Mesothelial cell of epicardium (in vitro differentiated cells): ENCODE measurements at places on chromosomes 7 and 10. TPM values are rescaled to one million over a fixed set of nuclear protein-coding genes. Genes with fewer than 3 reads are reported as not detected.

DNA sequence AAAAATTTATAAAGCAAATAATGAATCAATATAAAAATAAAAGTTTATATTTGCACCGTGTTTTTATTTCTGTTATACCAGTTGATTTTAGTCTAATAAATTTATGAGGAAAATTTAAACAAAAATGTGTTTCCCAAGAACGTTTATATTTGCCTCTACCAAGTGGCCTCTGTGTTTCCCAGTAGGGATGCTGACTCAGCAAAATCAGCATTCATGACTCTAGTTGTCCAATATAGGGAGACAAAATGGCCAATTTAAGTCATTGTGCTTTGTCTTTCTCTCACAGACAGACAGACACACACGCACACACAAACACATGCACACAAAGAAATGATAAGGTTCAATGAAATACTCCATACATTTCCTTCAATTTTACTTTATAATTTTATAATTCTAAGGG is 942.5 kb upstream of the ZWINT start:
- H3K36me3 ChIP-seq: no peaks in the 10 kb centered on the region
- no peak for DNase-seq
- no peaks in the 10 kb centered on the region for H3K27me3 ChIP-seq
- no peak overlapping the region for H3K4me3 ChIP-seq
- no peak overlapping the region for H3K27ac ChIP-seq

DNA sequence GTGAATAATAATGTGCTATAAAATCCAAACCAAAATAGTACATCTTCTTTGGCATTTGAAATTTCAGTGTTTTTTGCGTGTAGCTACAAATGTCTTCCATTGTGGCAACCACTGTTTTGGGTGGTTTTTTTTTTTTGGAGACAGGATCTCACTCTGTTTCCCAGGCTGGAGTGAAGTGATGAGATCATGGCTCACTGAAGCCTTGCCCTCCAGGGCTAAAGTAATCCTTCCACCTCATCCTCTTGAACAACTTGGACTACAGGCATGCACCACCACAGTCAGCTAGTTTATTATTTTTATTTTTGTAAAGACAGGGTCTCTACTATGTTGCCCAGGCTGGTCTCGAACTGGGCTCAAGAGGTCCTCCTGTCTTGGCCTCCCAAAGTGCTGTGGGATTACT is 455.1 kb downstream of the AUTS2 start:
- peaks cover 21% of the 10 kb centered on the region for H3K4me1 ChIP-seq
- H3K4me3 ChIP-seq: no peak overlapping the region
- H3K27me3 ChIP-seq: no peaks in the 10 kb centered on the region
- no peaks in the 10 kb centered on the region for H3K36me3 ChIP-seq
- H3K27ac ChIP-seq: no peak overlapping the region
- no peak for DNase-seq

- no peak overlapping the region for H3K27ac ChIP-seq
- no peaks in the 10 kb centered on the region for H3K4me1 ChIP-seq
- peaks cover 14% of the 10 kb centered on the region for H3K36me3 ChIP-seq
- H3K27me3 ChIP-seq: no peaks in the 10 kb centered on the region
Observed at GRCh38 chr7:129452589-129453231, 18.5 kb downstream of the STRIP2 start.

Gene PIK3CG
- total RNA-seq: 0.07 to 0.11 TPM (median 0.09 TPM) in 3 replicates

Gene ANKRD30A
- not detected in 3 replicates for total RNA-seq

DNA sequence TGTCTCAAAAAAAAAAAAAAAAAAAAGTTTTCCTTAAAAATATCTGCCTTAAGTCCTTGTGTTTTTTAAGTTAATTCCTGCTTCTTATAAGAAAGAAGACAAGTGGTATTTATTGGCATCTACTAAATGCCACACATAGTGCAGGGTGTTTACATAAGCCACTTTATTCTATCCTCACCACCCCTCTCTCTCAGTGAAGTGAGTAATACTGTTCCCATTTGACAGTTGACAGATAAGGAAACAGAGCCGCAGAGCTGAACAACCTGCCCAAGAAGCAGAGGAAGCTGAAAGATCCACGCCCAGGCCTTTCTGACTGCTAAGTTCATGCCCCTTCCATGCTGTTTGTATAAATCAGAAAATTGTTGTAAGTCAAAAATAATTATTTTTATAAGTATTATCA is 54.1 kb downstream of the ABLIM1 start:
- peaks cover 16% of the 10 kb centered on the region for H3K4me1 ChIP-seq
- peaks cover 3% of the 10 kb centered on the region for H3K36me3 ChIP-seq
- H3K27me3 ChIP-seq: no peaks in the 10 kb centered on the region
- no peak overlapping the region for H3K27ac ChIP-seq
- no peak overlapping the region for H3K4me3 ChIP-seq

GRCh38 chr7:140867467-140868462 is 57.0 kb downstream of the BRAF start:
- no peak for DNase-seq
- no peaks in the 10 kb centered on the region for H3K4me1 ChIP-seq
- peaks cover 15% of the 10 kb centered on the region for H3K36me3 ChIP-seq
- no peaks in the 10 kb centered on the region for H3K27me3 ChIP-seq
- no peak overlapping the region for H3K4me3 ChIP-seq
- no peak overlapping the region for H3K27ac ChIP-seq

- H3K36me3 ChIP-seq: peaks cover 7% of the 10 kb centered on the region
- peaks cover 11% of the 10 kb centered on the region for H3K4me1 ChIP-seq
- no peak for DNase-seq
- no peak overlapping the region for H3K27ac ChIP-seq
Observed at GRCh38 chr10:93271347-93271746, 197.7 kb downstream of the CYP26A1 start.

GRCh38 chr10:11326241-11326640 is 285.2 kb downstream of the USP6NL start:
- H3K4me3 ChIP-seq: no peak overlapping the region
- H3K4me1 ChIP-seq: peaks cover 3% of the 10 kb centered on the region
- no peaks in the 10 kb centered on the region for H3K36me3 ChIP-seq
- no peak for DNase-seq
- H3K27ac ChIP-seq: no peak overlapping the region

Gene ADO
- total RNA-seq: 20.1 to 21.0 TPM (median 20.3 TPM) in 3 replicates

DNA sequence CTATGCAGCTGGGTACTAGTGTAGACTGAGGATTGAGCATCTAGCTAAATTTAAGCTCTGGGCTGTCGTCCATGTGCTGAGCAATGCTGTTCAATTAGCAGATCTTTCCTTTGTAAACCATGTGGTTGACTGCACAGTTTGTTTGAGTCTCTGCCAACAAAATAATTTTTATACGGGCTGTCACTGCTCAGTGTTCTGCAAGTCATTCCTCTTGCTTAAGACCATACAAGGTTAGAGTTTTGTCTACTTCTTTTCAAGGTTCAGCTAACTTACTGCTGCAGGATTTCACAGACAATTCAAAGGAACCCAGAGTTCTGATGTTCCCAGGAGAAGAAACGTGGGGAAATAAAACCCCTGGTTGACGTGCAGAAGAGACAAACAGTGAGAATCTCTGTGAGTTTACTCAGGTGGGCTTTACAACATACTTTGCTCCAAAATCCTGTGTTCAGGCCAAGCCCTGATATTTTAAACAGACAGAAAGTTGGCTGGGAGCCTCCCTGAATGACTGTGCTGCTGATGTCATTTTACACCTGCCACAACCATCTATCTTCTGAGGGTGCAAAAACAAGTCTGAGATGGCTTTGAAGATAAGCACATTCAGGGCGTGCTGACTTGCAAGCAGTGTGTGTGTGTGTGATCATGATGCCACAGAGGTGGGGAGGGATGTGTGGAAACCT is 177.1 kb upstream of the SVIL start:
- H3K4me1 ChIP-seq: peaks cover 38% of the 10 kb centered on the region
- DNase-seq: peak; percentile 63
- no peaks in the 10 kb centered on the region for H3K36me3 ChIP-seq
- H3K27ac ChIP-seq: peak overlapping the region; percentile 93

- peaks cover 22% of the 10 kb centered on the region for H3K27me3 ChIP-seq
- no peak for DNase-seq
- H3K36me3 ChIP-seq: no peaks in the 10 kb centered on the region
- no peak overlapping the region for H3K27ac ChIP-seq
Observed at GRCh38 chr7:69259445-69259844, 338.8 kb upstream of the AUTS2 start.

Gene LEP
- total RNA-seq: not detected in 3 replicates

DNA sequence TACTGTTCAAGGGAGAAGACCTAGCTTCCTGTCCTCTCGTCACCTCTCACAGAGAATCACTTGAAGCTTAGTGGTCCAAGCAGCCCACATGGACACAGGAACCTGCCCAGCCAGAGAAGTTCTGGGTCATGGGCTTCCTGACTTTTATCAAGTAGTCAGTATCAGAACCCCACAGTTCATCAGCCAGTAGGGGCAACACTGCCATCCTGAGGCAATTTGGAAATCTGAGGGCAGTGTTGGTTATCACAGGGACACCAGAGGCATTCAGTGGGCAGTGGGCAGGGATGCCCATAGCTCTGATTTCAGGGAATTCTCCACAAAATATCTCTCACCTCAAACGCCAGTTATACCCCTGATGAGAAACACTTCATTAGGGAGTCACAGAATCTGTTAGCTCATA is 22.5 kb upstream of the MGAM2 start:
- no peaks in the 10 kb centered on the region for H3K4me1 ChIP-seq
- H3K4me3 ChIP-seq: no peak overlapping the region
- no peaks in the 10 kb centered on the region for H3K36me3 ChIP-seq

Gene SLC25A13
- total RNA-seq: 42.3 to 47.4 TPM (median 43.1 TPM) in 3 replicates

DNA sequence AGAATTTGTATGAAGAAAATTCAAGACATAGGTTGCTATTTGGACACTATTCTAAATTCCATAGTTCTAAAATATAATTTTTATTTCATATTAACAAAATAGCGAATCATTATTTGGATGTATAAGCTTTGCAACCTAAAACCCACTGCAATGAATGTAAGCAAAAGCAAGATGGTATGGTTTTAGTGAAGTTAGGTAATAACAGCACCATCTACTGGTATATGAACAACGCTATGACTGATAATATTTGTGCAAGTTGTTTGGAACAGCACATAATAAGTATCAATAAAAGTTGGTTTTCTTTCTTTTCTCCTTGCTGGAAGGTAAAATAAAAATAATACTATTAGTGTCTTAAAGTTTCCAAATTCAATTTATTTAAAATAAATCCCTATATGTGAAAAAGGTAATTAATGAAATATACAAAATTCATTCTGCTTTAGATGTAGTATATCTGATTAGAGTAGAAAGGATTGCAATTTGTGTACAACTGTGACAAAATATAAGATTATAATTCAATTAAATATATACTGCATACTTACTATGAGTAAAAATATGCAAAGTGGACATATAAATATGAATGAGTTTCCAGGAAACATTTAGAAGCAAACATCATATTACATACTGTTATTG is 79.0 kb upstream of the LSM8 start:
- H3K27me3 ChIP-seq: no peaks in the 10 kb centered on the region
- H3K4me3 ChIP-seq: no peak overlapping the region
- no peaks in the 10 kb centered on the region for H3K4me1 ChIP-seq

Gene H2BK1
- total RNA-seq: not detected in 3 replicates

Gene SEMA3D
- 264 to 278 TPM (median 272 TPM) in 3 replicates for total RNA-seq

DNA sequence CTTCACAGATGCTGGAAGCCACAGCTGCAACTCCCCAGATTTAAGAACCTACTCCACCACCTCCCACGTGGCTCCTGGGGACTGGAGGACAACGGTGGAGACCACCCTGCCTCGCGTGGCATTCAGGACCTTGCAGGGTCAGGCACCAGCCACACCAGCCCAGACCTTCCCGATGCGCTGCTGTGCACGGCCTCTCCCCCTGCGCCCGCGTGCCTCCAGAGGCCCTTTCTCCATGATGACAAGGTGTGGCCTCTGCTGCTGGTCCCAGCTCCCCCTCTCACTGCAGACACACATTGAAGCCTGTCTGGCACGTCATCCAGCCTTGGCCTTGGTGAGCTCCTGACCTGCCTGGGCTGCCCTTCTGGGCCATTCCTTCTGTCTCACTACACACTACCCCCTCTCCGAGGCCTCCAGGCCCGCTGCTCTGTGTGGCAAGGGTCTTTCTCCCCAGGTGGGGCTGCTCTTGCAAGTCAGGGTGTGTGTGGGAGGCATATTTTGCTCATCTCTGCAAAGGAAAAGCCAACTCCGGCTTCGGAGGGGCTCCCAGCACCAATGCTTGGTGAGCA is 254.8 kb downstream of the MAD1L1 start:
- no peak overlapping the region for H3K27ac ChIP-seq
- no peak overlapping the region for H3K4me3 ChIP-seq
- peaks cover 24% of the 10 kb centered on the region for H3K36me3 ChIP-seq
- no peak for DNase-seq
- H3K27me3 ChIP-seq: no peaks in the 10 kb centered on the region
- H3K4me1 ChIP-seq: peaks cover 6% of the 10 kb centered on the region

DNA sequence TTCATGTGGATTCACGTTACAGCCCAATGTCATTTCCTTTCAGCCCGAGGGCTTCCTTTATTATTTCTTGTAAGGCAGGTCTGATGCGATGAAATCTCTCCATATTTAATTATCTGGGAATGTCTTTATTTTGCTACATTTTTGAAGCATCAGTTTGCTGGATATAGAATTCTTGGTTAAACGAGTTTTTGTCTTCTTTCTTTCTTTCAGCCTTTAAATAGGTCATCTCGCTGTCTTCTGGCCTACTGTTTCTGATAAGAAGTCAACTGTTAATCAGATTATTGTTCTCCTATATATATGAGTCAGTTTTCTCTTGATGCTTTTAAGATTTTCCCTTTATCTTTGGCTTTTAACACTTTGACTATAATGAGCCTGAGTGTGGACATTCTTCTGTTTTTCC is 184.7 kb downstream of the TMEM178B start:
- H3K27me3 ChIP-seq: peaks cover 5% of the 10 kb centered on the region
- no peaks in the 10 kb centered on the region for H3K36me3 ChIP-seq
- no peak for DNase-seq
- no peak overlapping the region for H3K27ac ChIP-seq
- no peaks in the 10 kb centered on the region for H3K4me1 ChIP-seq
- H3K4me3 ChIP-seq: no peak overlapping the region
